Spinal cord (tissue), 10 donors: ENCODE measurements at places on chromosomes 6 and 20. TPM values are rescaled to one million over a fixed set of nuclear protein-coding genes. Genes with fewer than 3 reads are reported as not detected.

- DNase-seq, result no peak
These were observed 26.5 kb upstream of the CNKSR3 start for GRCh38 chr6:154536999-154537398.

GRCh38 chr20:45392733-45393132 is 14.6 kb upstream of the TP53TG5 start:
- no peak for DNase-seq

DNA sequence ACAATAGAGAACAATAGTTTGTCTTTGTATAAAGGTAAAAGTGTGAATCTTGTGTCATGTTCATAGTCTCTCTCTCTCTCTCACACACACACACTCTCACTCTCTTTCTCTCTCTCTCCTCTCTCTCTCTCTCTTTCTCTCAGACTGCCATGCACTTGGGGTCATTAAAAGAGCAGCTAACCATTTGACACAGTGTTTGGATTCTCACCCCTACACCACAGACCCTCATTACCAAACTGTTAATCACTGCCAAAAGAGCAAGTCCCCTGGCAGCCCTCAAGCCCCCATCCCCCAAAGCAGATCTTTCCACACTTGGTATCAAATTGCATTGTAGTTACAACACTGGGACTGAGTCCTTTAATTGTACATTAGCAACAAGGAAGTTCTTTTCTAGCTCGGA is 305.8 kb upstream of the RSPO3 start:
- DNase-seq, result no peak

- DNase-seq, result no peak
These were observed 8.5 kb downstream of the SCGN start for GRCh38 chr6:25660512-25660911.

GRCh38 chr6:110562316-110562915 is 86.0 kb upstream of the SLC22A16 start:
- DNase-seq, result no peak

GRCh38 chr20:52313341-52313963 is 121.9 kb upstream of the ZFP64 start:
- DNase-seq, result peak; percentile 45

- no peak for DNase-seq
These were observed 19.3 kb downstream of the AK9 start for GRCh38 chr6:109671733-109672132.

DNA sequence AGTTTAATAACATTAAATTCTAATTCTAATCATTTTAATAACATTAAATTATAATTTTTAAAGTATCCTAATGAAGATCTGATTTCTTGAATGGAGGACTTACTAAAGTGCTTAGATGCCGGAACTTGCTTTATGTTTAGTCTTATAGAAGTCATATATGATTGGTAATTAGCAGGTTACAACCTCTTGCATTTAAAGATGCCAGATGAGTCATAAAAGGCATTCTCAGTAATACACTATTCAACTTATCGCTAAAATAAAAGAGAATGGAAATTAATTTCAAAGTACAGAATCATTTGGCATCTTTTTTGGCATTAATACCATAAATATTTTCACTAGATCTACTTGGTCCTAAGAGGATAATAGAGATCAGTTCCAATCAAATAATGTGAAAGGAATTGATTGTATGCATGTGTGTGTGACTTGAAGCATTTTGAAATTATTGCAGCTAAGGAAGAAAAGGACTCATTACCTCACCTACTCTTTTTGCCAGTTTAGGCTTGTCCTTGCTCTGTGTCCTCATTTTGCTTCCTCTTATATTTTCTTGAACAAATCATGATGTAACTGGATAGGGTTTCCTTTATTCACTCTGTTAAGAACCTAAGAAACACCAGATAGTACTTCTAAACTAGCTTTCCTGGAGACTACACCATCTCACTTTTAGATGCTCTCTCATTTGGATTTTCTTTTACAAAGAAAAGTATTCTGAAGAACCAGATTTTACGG is 2.7 kb downstream of the COL21A1 start:
- no peak for DNase-seq

- DNase-seq, result no peak
These were observed 55.6 kb upstream of the ATXN1 start for GRCh38 chr6:16816891-16817290.

- no peak for DNase-seq
These were observed 393 bp downstream of the RUNX2 start for GRCh38 chr6:45328523-45328922.

SRMS gene
- not detected for total RNA-seq
